ENCODE measurements at places on chromosomes 7 and 10.

DNA sequence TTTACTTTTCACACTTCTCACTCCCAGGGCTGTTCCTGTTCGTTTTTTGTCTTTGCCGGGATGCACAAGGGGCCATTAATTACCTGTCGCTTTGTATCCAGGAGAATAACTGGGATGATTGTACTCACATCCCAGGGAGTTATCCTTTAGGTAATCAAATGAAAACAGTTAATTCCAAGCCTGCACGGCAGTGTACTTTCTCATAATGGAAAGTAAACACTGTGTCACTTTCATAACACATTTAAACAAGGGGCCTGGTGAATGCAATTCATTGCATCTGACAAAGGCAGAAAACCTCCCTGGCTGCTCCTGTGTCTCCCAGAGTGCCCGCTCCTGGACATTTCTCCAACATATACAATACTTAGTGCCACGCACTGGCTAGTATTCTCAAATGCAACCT, 138.7 kb upstream of the CELF2 start:
- no peak for DNase-seq

DNA sequence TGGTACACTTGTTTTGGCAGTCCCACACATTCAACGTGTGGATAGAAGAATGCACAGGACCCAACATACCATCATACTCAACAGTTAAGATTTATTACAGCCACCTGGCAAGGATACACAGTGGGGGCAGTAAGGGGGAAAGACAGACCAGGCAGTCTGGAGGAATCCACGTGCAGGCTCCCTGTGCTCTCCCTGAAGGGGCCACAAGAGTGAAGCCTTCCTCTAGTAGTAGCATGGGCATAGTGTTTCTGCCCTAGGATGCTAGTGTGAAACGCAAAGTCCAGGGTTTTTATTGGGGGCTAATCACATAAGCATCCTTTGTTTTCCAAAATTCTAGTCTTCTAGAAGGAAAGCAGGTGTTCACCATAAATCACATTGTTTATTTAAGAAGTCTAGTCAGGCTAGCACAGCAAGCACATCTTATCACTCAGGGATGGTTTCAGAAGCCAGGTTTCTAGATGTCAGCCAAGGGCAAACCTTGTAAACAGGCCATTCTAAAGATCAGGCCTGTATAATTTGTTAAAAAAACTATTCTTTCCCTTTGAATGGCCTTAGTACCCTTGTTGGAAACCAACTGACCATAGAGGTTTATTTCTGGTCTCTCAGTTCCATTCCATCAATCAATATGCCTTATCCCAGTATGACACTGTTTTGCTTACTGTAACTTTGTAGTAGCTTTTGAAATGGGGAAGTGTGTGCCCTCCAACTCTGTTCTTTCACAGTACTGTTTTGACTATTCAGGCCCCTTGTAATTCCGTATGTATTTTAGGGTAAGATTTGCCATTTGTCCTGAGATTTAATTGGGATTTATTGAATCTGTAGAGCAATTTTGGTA, 12.4 kb upstream of the TFAM start:
- no peak for DNase-seq

DNA sequence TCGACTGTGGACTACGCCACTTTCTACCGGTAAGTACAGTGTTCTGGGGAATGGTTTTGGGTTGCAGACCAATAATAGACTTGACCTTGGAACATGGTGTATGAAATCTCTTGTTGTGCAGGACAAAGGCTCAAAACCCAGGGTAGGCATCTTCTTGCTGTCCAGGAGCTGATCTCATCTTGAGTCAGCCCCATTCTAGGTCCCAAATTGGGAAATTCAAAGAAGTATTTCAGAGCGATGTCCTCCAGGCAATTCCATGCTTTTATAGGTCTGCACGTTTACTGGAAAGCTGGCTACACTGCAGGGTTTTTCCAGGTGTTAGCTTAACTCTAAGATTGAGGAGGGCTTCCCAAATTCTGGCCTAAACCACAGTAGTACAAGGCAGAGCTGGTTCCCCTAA, 180.7 kb downstream of the BMPER start:
- DNase-seq = no peak

DNA sequence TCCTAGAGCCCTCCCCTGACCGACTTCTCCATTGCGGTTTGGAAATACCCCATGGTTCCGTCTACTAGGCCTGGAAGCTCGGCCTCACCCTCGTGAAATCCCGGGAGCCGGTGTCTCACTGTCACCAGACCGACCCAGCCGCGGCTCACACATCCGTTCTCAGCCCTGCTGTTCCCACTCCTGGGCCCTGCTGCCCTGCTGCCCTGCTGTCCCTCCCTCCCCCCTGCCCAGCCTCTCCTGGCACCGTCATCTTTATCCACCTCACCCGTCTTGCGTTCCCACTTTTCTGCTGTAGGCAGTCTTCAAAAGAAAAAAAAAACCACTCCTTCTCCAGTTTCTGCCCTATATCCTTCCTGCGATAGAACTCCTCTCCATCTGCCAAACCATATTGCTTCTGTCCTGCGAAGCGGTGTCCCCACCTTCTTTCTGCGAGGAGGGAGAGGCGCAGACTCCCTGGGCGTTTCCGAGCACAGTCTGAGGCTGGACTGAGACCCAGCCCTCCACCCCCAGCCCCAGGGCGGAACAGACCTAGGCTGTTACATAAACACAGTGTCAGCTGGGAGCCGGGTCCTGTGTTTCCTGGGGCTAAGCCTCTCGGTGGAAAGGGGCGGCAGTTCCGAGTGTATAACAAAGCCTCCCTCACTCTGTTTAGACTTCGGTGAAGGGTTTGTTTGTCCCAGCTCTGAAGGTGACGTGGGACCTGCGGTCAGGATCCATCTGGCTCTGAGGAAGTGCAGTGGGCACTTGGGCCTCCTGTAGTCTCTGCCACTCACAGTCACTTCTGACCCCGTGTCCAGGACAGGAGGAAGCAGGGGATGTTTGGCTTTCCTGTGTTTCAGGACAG, 2.8 kb downstream of the AGAP3 start:
- DNase-seq = no peak

GRCh38 chr10:90775351-90776028, 82.3 kb downstream of the HTR7 start:
- DNase-seq = no peak

GRCh38 chr10:86599729-86600128, 54.6 kb upstream of the OPN4 start:
- DNase-seq = no peak

DNA sequence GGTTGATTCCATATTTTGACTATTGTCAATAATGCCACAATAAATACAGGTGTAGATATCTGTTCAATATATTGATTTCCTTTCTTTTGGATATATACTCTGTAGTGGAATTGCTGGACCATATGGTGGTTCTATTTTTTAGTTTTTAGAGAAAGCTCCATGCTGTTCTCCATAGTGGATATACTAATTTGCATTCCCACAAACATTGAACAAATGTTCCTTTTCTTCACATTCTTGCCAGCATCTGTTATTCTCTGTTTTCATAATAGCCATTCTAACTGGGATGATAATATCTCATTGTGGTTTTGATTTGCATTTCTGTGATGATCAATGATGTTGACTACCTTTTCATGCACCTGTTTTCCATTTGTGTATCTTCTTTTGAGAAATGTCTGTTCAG, 973.7 kb downstream of the REEP3 start:
- DNase-seq = no peak

DNA sequence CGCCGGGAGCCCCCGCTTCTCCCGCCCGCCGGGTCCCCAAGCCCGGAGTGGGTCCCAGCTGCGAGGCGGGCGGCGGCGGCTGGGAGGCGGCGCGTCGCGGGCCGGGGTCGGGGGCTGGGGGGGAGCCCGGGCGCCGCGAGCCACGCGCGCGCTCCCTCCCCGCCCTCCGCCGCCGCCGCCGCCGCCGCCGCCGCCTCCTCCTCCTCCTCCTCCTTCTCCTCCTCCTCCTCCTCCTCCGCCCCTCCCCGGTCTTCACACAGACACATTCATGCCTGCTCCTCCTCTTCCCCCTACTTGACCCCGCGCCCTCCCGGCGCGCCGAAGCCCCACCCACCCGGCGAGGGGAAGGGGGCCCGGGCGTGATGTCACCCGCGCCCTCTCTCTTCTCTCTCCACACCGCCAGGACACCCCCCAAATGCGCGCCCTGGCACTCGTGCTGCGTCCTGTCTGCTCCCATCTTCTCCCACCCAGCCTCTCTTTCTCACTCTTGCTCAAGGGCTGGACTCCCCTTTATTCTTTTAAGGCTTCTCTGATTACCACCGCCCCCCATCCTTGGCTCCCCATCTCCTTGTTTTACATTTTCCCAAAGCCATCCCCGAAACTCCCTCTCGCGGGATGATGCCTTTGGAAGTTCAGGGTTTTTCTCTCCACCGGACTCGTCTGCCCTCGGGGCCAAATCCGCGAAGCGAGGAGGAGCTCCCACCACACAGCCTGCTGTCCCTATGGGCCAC, 967 bp upstream of the GLI3 start:
- no peak for DNase-seq

GRCh38 chr10:126669168-126669567, 1.3 kb downstream of the C10orf90 start:
- no peak for DNase-seq

- DNase-seq = no peak
Observed at GRCh38 chr7:149724661-149725425, 48.5 kb downstream of the ZNF467 start.

DNA sequence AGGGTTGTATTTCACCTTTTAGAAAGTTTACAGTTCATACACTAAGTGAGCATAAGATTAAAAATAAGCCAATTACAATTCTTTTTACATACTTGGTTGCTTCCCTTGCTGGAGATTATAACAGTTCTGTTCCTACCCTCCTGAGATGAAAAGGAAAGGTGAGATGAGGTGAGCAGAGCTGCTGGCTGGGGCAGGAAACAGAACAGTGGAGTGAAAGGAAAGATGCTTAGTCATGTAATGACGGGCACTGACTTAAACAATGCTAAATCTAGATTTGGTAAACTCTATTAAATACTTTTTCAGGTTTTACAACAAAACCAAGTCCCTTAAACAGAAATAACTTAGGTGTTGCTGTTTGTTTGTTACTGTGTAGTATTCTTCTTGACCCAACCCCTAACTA, 19.9 kb upstream of the ZEB1 start:
- no peak for DNase-seq

GRCh38 chr7:151851145-151851751, 25.7 kb downstream of the PRKAG2 start:
- DNase-seq = no peak

DNA sequence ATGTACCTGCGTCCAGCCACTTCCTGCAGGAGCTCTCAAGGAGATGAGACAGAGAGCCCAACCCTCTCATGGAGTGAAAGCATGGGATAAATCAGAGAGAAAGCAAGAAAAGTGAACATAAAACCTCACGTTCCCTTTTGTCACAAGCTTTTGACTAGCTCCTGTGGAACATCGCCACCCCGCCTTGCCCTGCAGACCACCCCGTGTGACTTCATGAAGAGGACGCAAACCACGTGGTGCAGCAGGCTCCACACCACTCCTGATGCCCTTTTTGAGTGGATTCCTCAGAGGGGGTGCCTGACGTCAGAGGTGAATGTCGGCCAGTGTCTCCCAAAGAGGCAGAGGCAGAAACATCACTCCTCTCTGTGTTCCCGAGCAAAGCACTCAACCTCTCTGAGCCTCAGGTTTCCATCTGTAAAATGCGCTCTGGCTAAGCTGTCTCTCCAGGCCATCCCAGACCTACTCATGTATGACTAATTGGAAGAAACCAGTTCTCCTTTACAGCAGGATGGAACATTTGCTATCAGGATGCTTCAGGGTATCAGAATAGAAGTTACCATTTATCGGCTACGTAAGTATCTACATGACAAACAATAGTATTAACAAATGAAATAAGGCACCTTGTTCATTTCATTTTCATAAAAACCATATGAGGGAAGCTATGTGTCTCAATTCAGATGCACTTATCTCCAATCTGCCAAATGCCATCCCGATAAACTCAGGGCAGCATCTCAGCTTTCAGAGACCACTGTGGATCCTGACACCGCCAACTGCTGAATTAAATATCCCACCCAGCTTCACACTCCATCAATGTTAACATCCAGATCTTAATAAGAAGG, 5.3 kb downstream of the ZNF488 start:
- no peak for DNase-seq

DNA sequence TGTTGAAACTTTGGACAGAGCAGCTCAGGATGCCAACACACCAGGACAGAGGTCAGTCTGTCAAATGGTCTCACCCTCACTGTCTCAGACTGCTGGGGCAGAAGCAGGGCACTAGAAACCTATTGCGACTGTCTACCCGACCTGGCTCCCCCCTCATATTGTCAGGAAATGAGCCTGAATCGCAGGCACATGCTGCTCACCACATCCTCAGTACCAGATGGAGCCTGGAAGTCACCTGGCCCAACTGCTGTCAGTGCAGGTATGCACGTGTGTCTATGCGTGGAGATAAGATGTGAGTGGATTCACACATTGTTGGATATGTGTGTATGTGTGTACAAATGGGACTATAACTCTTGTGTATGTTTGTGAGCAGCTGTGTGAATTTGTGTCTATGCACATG, 3.2 kb upstream of the CDHR1 start:
- DNase-seq = no peak

GRCh38 chr10:84158550-84158949, 15.1 kb upstream of the GPR15LG start:
- DNase-seq = no peak

DNA sequence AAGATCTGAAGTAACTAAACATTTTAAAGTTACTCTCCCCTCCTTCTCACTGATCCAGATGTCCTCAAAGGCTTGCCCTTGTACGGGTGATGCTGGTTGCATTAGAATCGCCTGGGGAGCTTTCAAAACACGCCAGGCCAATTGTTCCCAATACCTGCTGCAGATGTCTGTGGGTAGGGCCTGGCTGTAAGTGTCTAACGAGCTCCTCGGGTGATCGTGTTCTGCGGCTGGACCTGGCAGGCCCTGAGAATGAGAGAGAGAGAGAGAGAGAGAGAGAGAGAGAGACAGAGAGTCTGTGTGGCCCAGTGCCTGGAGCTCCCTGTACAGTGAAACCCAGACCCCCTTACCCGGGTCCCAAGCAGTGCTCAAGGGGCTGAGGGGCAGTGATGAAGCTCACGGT, 8.4 kb downstream of the COL13A1 start:
- no peak for DNase-seq

DNA sequence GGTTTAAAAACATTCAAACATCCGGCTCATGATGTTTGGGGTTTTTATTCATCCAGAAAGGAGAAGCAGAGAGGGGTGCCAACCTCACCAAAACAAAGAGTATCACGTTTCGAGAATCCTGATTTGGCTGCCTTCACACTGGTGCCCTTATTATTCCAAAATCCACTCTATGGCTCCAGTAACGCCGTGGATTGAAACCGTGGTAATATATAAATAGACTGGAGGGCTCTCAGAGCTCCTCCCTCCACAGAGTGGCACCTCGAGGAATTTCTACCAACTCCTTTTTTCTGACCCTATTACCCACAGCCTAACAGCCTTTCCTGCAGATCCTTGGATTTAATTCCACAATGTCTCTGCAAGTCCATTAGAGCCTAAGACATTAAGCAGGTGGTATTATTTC, 353.6 kb downstream of the CRPPA start:
- DNase-seq = no peak

GRCh38 chr10:96651998-96652431, 65.2 kb upstream of the TM9SF3 start:
- no peak for DNase-seq

GRCh38 chr7:97580205-97580604, 151.7 kb upstream of the TAC1 start:
- DNase-seq = no peak

All from stimulated activated CD8-positive, alpha-beta memory T cell treated with anti-CD3 and anti-CD28 coated beads, Interleukin-7, amount 100 ng/mL, for 1 hour (primary cell).